ENCODE measurements at places on chromosomes 4 and X.
A peak's percentile ranks its signal among the peaks of the same experiment; 100 is the strongest.

GRCh38 chr4:66023061-66023460 is 352.8 kb upstream of the EPHA5 start:
- no peak for DNase-seq

GRCh38 chr4:3407930-3408792 is 33.6 kb upstream of the HGFAC start:
- no peak for DNase-seq

DNA sequence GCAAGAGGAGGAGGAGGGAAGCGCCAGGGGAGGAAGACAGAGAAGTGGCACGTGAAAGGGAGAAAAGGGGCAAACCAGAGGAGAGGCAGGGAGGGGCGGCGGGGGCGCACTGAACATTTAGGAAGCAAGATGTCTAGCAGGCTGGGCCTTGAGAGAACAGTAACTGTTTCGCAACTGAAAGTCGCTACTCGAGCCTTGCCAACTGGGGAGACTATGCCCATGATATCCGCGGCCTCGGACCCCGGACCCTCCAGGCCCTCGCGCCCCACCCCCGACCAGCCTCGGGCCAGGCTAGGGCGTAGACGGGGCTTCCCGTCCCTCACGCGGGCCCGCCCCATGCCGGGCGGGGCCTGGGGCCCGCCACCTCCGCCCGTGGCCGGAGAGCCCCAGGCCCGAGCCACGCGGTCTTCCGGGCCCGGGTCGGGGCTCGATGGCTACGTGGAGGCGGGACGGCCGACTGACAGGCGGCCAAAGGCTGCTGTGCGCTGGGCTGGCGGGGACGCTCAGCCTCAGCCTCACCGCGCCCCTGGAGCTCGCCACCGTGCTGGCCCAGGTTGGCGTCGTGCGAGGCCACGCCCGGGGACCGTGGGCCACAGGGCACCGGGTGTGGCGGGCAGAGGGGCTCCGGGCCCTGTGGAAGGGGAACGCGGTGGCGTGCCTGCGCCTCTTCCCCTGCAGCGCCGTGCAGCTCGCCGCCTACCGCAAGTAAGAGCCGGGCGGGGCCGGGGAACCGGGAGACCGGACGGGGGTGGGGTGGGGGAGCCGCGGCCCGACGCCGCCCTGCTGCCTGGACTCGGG is at the start of gene SLC25A43:
SLC25A43 (plus strand) TSS at position 363 of the 798 bp plus-strand sequence; CDS start at position 431, 68 bp downstream.
- DNase-seq: peak; percentile 34

GRCh38 chr4:45475548-45475947 is 648.3 kb downstream of the GABRG1 start:
- DNase-seq: no peak

- no peak for DNase-seq
These were observed 39.8 kb upstream of the NAP1L5 start for GRCh38 chr4:88737307-88737941.

DNA sequence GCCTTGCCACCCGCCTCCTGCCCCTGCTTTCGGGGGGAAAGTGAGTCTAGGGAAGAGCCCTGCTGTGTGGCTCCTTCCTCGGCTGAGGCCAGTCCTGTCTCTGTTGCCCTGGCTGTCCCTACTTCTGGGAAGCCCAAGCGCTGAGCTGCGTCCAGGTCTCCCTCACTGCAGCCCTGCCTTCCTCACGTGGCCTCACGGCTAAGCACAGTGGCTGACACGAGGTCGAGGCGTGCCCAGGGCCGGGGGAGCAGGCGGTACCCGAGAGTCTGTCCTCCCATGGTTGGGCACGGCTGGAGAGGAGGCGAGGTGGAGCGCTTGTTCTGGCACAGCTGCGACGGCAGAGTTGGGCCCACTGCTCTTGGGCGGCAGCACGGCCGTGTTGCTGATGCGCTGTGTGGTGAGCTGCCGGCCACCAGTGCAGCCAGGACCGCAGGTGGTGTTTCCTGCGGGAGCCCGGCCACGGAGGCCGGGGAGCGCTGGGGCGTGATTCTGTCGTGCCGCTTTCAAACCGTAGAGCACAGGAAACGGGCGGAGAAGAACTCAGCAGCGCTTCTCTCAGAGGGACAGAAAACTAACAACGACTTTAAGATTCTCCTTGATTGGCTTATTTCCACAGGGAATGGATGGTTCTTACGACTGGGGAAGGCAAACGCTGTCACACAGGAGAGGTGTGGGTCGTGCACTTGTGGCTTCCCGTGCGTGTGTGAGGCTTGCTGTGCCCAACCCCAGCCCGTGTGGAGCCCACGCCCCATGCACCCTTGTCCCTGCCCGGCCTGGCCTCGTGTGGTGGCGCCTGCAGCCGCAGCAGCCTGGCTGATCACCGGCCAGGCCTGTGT is 21.3 kb downstream of the MAEA start:
- no peak for DNase-seq

GRCh38 chr4:108224611-108225053 is 55.9 kb upstream of the LEF1 start:
- peak; percentile 15 for DNase-seq

- no peak for DNase-seq
These were observed 165.3 kb downstream of the GASK1B start for GRCh38 chr4:158007566-158007965.

- DNase-seq: no peak
These were observed 502.1 kb upstream of the NR3C2 start for GRCh38 chr4:148944136-148944838.
